ENCODE measurements at places on chromosomes 5 and 9. TPM values are rescaled to one million over a fixed set of nuclear protein-coding genes. Genes with fewer than 3 reads are reported as not detected.

Gene MYOZ3
- total RNA-seq, result 30.1 TPM

Gene HMGXB3
- 12.6 TPM for total RNA-seq

Gene TRIP13
- 0.71 TPM for total RNA-seq

DNA sequence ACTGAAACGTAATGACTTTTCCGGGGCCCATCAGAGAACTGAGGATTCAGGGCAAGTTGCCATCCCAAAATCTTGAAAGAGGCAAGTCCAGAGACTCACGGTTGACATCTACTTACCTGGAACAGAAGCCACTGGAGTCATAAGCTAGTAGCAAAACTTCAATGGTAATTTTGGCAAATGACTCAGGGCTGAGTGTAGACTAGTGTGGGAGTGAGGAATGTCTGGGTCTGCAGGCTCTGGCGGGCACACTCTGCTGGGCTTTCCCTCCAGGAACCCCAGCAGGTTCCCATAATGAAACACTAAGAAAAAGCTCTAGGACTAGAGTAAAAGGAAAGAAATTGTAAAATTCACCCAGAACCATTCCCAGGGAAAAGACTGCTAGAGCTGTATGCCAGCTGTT is 122.9 kb upstream of the NFIL3 start:
- no peak overlapping the region for H3K27ac ChIP-seq
- H3K36me3 ChIP-seq, result no peaks in the 10 kb centered on the region

GRCh38 chr5:151431666-151432065 is 15.7 kb upstream of the SLC36A1 start:
- H3K4me3 ChIP-seq, result peak overlapping the region; percentile 47
- H3K4me1 ChIP-seq, result peaks cover 28% of the 10 kb centered on the region
- peak overlapping the region; percentile 88 for H3K27ac ChIP-seq
- H3K27me3 ChIP-seq, result no peaks in the 10 kb centered on the region

Data from psoas muscle (tissue), 8 donors.